ENCODE measurements at places on chromosomes 1 and 21.
A peak's percentile ranks its signal among the peaks of the same experiment; 100 is the strongest.

DNA sequence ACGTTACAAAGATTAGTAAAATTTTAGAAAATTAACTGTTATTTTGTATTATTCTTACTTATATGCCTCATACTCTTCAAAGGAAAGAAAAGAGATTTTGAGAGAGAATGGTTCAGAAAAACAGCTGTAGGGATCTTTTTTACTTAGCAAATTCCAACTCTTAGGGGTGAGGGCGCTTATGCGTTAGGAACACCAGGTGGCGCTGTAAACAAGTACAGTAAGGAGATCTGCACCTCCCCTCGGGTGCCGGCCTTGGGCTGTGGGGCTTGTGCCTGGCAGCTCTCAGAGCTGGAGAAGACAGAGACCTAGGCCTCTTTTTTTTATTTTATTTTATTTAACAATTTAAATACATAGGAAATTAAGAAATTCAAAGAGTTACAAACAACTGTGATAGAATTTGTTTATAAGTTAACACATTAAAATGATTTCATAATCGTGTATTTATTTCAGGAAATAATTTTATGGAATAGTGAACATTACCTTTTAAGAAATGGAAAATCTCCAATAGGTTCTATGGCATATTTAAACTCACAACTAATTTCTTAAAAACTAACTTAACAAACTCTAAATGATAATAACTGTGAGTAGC lies 32.6 kb downstream of the UTP25 start:
- peak; percentile 49 for DNase-seq

GRCh38 chr21:40141621-40142020 lies 274.4 kb downstream of the PCP4 start:
- no peak for DNase-seq

DNA sequence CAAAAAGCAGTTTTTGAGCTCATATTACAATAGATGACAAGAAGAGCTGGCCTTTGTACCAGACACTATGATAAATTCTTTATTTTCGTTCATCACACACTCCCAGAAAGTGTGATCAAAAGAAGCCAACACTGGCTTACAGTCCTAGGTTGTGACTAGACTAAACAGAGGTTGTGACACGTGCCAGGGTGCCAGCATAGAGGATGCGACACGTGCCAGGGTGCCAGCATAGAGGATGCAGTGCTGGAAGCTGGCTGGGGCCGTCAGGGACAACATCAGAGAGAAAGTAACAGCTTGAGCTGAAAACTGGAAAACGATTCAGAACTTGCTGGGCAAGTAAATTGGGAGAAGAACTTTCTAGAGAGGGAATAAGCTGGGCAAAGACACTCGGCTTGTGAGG lies 2.2 kb downstream of the MTARC1 start:
- no peak for DNase-seq

GRCh38 chr1:115144176-115144575 lies 54.9 kb upstream of the TSPAN2 start:
- DNase-seq: no peak

DNA sequence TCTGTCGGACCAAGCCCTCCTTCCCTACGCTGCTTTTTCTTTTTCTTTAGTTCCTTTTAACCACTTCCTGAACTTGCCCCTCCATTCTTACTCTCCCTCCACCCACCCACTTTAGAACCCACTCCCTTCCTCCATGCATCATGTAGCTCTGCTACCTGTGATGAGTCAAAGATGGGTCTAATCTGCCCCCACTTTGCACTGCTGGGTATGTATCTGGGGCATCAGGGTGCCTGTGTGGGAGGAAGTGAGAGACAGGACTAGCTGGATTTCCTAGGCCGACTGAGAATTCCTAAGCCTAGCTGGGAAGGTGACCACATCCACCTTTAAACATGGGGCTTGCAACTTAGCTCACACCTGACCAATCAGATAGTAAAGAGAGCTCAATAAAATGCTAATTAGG lies 157.7 kb downstream of the SEC16B start:
- no peak for DNase-seq

- no peak for DNase-seq
These were observed 78.7 kb downstream of the ACTL8 start for GRCh38 chr1:17833661-17834501.

- DNase-seq: no peak
These were observed 110.9 kb downstream of the TOMM20 start for GRCh38 chr1:235017719-235018118.

DNA sequence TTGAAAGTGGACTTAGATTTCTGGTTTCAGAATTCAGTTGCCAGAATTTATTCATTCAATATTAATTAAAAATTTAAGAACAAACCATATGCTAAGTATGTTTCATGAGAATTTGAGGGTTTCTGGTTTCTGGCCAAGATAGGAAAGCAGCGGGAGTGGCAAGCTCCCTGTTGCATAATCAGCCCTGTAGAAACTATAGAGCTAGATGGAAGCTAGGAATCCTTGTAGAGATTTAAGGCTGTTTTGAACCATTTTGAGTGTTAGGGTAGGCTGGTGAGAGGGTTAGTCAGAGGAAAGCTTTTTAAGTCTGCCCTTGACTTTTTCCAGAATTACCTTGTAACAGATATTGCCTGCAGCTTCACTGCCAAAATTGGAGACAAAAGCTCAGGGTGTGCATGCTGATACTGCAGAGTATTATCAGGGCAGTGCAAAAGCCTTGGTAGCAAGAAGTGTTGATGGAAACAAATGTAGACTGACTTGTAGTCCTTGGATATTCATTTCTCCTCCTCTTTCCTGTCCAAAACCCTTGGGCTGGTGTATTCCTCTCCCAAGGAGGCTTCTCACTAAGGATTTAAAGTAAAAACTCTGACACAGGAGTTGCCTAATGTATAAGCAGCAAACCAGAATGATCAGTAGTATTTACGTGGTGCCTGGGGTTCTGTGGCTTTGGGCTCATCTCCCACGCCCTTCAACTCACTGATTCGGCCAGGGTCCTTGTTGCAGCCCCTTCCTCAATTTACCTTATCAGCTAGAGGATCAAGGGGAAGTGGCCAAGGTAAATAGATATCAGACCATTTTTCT lies 12.6 kb upstream of the GIPC2 start:
- DNase-seq: no peak

DNA sequence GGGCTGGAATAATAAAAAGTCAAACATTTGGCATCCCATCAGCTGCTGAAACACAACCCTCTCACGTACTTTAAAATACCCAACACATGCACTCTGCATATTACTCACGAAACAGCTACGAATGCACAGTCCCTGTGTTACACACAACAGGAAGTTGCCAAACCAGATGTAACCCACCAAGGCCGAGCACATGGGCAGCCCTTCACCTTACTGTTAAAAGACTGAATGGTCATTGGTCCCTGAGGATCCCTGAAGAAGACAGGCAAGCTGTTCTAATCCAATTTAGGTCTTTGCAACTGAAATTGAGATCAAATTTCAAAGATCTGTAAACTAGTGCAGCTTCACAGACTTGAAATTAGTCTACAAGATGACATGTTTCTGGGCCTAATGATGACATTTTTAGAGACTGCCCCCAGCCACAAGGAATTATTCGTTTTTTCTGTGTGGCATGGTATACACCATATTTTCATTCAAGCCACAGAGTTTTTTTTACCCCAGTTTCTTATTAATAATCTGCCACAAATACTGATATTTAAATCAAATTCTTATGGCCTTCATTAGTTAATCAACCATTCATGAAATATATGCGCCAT lies 25.6 kb upstream of the IER5 start:
- no peak for DNase-seq

- no peak for DNase-seq
These were observed 142.0 kb upstream of the KCTD3 start for GRCh38 chr1:215425138-215425537.

GRCh38 chr1:91821126-91821868 lies 64.7 kb downstream of the TGFBR3 start:
- no peak for DNase-seq

GRCh38 chr1:55718758-55719671 lies 503.9 kb upstream of the USP24 start:
- DNase-seq: no peak

- DNase-seq: no peak
These were observed 23.5 kb downstream of the UBE2G2 start for GRCh38 chr21:44778094-44778493.

DNA sequence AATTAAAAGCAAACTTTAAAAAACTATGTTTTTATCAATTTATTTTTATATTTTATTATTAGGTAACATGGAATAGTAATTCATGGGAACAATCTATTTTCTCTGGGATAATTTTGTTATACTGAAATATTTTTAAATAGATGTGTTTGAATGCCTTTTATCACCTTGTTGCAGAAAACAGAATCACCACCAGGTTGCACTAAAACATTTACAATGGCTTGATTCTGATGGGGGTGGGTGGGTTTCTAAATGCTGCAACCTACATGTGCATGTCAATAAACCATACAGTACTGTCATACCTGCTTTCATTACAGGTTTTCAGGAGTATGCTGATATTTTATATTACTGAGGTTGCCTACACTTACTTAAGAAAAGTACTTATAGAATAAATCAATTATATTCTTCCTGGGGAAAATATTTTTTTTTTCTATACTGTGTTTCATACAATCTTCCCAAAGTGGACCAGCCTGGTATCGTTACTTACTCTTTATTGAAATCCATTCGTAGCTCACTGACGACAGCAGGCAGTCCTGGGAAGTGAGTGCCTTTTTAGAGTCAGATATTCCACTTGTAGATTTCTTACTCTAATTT lies 132.8 kb downstream of the PTPRC start:
- DNase-seq: no peak

DNA sequence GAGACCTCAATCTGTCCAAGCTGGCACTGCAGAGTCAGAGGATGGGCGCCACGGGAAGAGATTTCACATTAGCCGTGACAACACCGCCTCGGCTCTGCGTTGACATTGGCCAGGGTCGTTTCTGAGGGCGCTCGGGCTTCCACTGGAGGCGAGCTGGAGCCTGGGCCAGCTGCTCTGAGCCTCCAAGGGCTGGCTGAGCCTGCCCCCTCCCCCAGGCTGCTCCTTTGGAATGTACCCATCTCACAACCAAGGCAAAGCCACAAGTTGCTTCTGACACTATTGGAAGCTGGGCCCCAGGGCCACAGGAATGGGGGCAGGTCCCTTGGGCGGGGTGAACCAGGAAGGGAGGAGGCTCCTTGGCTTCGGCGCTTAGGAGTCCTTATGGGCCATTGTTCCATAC lies 12.7 kb downstream of the GPR3 start:
- DNase-seq: no peak

DNA sequence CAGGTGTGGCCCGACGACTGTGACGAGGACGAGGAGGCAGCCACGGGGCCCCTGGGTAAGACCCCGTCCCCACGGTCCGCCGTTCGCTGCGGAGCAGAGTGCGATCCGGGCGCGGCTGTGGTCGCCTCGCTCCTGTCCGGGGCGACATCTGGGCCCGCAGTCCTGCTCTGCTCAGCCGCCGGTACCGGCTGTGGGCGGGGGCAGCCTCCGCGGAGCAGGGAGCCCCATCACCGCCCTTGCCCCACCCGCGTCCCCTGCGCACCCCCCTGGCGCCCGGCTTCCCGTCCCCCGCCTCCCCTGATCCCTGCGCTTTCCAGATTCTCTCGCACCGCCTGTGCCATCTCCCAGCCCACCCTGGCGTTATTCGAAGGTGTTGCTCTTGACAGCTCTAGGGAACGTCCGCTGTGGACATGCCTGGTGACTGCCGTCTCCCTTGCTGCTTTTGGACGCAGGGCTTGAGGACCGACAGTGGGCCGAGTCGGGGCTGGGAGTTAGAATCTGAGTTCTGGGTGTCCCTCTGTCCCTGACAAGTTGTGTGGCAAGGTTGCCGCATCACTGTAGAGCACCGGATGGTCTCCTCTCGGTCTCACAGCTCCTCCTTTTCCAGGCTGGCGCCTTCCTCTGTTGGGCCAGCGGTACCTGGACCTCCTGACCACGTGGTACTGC lies 596 bp downstream of the TOR3A start:
- peak; percentile 8 for DNase-seq

- DNase-seq: no peak
These were observed 17.2 kb downstream of the CASZ1 start for GRCh38 chr1:10779201-10779600.

DNA sequence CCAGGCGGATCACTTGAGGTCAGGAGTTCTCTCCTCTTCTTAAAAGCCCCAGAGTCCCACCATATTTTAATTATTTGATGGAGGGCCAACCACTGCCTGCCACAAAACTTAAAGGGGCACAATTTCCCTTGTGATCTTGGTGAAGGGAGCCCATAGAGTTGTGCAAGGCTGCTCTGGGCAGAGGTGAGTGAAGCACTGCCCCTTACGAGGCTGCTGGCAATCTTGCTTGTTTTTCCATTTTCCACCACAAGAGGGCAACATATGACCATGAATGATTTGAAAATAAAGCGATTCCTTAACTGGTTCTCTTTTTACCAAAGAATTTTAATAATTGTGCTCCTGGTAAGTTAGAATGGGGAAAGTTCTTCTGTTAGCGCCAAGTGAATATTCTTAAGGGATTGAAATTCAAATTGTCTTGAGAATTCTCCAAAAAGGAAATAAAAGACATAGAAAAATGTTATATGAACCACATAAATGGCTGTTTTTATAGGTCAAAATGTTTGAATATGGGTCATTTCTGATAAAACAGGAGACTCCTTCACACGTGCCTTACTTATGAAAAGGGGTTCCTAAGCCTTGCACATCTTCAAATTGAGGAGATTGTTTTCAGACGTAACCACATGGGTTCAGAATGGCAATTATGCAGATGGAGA lies 22.7 kb downstream of the PGM1 start:
- peak; percentile 20 for DNase-seq

GRCh38 chr1:100279358-100279923 lies 13.4 kb downstream of the RTCA start:
- no peak for DNase-seq

- DNase-seq: no peak
These were observed 69.9 kb upstream of the ADGRL2 start for GRCh38 chr1:81730881-81731280.

DNA sequence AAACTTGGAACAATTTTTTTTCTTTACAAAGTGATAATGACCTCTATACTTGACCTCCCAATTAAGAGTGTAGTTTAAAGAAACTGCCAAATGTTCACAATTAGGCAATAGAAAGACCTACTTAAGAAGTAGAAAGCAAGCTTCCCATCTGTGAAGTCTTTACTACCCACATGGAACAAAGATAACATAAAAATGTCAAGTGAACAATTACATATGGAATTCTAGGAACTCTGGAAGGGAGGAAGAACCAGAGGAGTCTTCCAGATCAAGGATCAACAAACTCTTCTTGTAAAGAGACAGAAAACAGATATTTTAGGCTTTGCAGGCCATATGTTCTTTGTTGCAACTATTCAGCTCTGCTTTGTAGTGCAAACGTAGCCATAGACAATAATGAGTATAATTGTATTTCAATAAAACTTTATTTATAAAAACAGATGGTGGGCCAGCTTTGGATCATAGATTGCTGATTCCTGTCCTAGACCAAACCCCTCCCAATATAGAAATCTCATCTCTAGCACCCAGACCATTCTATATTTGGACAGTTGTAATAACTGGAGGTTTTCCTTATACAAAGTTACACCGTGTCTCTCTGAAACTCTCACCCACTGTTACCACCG lies 68.4 kb upstream of the MAGI3 start:
- no peak for DNase-seq

Data from activated T-helper 9 cell treated with anti-CD3 and anti-CD28 coated beads, Interleukin-2, amount 50 U/mL, for 16 hours (primary cell).